ENCODE measurements at places on chromosomes 4 and X.

GRCh38 chr4:182807346-182807745 is 109.8 kb downstream of the DCTD start:
- no peak for DNase-seq

DNA sequence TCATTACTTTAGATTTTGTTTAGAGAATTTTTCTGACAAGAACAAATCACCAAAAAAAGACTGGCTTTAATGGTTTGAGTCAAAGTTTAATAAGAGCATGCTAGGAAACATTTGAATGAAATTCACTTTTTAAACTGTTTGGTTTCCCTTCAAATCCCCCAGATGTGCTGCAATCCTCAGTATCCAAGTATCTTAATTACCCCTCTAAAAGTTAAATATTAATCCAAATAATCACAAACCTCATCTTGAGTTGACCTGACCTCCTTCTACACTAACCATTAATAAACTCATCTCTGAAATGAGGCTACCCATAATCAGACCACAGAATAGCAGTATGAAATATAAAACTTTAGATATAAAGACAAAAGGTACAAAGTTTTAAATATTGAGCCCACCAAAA is 10.1 kb downstream of the DHX15 start:
- DNase-seq = no peak

GRCh38 chr4:121790976-121791375 is 10.1 kb upstream of the EXOSC9 start:
- no peak for DNase-seq

DNA sequence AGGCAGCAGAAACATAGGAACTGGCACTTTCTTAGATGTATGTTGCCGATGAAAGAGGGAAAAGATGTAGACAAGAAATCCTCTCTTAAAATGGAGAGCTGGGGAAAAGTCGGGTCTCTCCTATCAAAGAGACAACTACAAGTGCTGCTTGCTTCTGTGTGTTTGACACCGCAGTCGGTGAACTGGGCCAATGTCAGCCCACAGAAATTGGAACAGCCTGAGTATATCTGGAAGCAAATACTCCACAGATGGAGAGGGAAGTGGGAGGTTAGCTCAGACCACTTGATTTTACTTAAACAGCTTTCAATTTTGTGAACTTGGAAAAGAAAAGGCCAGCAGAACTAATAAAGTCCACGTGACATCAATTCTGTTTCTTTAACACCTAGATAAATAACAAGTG is 230.9 kb upstream of the FAT1 start:
- DNase-seq = no peak

DNA sequence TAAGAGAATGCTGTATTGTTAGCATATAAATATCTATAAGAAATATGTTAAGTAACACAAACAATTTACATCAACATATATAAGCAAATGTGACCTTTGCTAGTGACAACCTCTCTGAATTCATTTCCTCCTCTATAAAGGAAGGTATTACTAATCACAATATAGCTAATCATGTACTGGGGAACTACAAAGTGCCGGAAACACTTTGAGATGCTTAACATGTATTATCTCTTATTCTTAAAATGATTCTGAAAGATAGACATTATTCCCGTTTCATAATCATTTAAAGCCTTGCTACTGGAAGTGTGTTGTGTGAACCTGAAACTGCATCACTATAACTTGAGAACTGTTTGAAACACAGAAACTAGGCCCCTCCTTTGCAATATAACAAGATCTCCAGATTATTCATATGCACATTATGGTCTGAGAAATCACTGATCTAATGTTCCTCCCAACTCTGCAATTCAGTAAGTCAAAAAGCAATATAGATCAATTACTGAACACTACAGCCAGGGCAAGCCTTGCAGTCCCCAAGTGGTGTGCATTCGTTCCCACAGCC is 54.0 kb downstream of the KLHL8 start:
- DNase-seq = no peak

DNA sequence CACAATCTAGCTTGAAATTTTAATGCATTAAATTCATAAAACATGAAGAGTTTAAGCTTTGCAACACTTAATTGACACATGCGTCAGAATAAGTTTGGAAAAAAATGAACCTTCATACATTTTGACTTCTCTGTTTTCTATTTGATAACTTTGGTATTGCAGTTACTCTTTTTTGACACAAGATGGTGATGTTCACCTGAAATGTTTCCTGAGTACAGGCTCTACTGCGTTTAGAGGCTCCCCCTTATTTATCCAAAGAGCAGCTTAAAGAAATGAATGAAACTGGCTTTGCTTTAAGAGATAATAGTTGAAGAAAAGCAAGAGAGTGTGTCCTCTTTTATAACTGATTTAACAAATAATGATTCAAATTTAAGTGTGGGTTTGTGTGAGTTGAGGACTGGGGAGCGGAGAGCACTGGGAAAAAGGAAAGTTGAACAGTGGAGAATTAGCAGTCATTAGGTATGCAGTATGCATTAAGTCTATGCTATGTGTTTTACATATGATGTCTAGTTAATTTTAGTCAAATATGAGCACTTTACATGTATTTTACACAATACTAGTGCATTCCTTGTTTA is 180.6 kb upstream of the NUDT6 start:
- no peak for DNase-seq

DNA sequence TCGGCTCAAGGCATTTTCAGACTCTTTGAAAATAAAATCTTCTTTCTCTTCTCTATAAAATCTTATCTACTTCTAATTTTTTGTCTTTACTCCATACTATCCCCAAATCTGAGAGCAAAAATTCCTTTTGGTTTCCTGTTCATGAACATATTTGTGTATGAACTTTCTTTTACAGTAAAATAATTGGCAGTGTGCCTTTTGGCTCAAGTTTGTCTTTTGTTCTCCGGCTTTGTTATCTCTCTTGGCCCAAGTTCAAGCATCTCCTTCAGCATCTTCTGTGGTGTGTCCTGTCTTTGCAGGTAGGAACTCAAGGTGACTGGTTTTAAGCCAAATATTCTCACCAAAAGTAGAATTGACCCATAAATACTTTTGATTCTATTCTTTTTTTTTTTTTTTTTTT is 276.6 kb upstream of the FAT1 start:
- no peak for DNase-seq

DNA sequence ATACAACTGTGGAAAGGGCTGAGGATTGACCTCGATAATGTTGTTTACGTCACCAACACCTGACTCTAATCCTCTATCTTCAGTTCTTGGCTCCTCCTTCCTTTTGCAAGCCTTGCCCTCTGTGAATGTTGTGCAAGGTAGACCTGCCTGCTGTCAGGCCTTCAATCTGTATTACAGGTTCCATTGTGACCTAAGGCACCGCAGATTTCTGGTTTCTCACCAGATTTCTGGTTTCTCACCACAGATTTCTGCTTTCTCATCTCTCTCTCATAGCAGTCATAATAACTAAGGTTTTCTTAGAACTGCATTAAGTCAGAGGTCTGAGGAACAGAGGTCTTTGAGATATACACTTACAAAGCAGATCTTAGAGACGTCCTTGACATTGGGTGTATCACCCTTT is 51.5 kb upstream of the ETNPPL start:
- DNase-seq = no peak

DNA sequence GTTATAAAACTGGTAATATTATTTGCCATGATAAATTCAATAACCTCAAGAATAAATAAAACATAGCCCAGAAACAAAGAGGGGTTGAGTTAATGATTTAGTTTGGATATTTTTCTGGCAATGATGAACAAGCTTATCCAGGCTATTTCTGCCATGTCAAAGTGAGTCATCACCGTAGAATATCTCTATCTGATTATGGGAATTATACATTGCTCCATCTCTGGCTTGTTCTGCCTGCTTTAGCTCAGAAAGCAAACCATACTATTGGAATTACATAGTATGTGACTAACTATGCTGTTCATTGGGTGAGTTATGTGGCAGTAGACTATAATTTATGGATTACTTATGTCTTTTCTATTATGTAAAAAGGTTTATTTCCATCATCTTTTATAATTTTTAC is 680.1 kb upstream of the AADAT start:
- no peak for DNase-seq

DNA sequence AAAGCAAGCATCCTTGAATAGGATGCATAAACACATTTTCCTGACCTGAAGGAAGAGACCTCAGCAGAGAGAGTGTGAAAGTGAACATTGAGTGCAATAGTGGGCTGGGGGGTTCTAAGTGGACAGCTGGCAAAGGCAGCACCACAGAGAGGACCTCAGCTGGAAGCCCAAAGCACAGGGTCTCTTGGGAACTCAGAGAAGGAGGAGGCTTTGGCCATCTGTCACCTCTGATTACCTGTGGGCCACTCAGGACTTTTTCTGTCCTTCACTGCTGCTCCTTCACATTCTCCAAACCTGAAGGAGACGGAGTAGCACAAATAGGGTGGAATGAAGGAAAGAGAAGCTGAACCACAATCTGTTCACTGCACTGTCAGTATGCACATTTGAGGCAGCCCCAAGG is 37.9 kb upstream of the FAT4 start:
- DNase-seq = no peak
